ENCODE measurements at places on chromosomes 2 and 18.
A peak's percentile ranks its signal among the peaks of the same experiment; 100 is the strongest.

DNA sequence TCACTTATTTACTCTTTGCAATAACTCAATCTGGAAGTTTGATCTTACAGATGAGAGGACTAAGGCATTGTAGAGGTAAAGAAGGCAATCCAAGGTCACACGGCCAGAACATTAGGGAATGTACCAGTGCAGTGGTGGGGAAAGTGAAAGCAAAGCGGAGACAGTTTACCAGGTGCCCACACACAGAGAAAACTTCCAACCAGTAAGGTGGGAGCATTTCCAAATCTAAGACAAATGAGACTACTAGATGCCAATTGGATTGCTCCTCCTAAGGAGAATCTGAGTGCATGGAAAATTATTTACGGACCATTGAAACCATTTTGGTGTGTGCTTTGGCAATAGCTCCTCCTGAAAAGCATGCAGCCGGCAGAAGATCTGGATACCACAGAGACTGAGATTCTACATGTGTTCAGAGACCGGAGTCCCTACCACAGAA lies 34.9 kb downstream of the SLC20A1 start:
- DNase-seq, result no peak

GRCh38 chr2:42424033-42424432 lies 63.0 kb upstream of the COX7A2L start:
- DNase-seq, result peak; percentile 15

GRCh38 chr18:40120796-40121391 lies 1834.1 kb upstream of the PIK3C3 start:
- no peak for DNase-seq

- DNase-seq, result no peak
Measured at GRCh38 chr2:113083296-113083695, 15.5 kb downstream of the IL1F10 start.

DNA sequence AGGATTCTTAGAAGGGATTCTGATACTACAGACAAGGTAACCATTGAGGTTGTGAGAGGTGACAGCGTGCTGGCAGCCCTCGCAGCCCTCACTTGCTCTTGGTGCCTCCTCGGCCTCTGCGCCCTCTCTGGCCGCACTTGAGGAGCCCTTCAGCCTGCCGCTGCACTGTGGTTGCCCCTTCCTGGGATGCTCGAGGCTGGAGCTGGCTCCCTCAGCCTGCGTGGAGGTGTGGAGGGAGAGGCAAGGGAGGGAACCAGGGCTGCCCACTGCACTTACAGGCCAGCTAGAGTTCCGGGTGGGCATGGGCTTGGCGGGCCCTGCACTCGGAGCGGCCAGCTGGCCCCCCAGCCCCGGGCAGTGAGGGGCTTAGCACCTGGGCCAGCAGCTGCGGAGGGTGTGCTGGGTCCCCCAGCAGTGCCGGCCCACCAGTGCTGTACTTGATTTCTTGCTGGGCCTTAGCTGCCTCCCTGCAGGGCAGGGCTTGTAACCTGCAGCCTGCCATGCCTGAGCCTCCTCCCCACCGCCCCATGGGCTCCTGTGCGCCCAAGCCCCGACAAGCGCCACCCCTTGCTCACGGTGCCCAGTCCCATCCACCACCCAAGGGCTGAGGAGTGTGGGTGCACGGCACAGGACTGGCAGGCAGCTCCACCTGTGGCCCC lies 23.9 kb upstream of the RIT2 start:
- DNase-seq, result no peak

GRCh38 chr2:113910110-113910717 lies 20.3 kb downstream of the ACTR3 start:
- DNase-seq, result no peak

DNA sequence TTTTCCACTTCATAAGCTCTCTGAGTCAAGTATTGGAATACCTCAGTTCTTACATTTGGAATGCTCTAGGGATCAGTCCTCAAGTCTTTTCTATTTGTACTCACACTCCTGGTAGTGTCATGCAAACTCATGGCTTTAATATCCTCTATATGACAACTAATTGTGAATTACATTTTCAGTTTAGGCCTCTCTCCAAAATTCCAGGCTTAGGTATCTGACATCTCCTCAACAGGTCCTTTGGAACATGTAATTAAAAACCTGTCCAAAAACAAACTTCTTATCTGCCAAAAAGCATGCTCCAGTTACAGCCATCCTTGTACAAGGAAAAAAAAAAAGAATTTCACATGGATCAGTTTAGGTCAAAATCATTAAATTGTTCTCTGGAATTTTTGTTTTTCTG lies 1336.2 kb upstream of the NRXN1 start:
- DNase-seq, result no peak

DNA sequence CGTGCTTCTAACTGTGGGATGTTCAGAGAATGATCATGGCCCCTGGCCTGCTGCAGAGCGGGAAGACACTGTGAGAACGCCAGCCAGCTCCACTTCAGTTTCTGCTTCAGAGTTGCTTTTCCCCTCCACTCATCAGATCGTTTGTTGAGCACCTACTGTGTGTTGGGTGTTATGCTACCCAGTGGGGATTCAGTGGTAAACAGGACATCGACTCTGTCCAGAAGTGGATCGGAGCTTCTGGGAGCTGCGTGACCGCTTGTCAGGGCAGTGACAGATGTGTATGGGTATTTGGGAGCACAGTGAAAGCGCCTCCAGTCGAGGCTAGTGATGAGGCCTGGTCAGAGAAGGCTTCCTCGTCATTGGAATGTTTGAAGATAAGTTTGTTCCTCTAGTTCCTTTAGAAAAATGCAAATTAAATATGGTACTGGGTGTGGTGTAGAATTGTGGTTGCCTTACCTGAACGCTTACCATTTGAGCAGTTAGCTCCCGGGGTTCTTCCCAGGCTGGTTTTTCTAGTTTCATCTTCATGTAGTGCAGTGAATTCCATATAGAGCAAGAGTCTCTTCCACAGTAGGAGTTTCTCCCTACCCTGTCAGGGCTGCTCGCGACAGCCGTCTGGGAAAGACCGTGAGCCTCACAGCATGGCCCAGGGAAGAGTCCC lies 2.8 kb downstream of the RAB12 start:
- no peak for DNase-seq

DNA sequence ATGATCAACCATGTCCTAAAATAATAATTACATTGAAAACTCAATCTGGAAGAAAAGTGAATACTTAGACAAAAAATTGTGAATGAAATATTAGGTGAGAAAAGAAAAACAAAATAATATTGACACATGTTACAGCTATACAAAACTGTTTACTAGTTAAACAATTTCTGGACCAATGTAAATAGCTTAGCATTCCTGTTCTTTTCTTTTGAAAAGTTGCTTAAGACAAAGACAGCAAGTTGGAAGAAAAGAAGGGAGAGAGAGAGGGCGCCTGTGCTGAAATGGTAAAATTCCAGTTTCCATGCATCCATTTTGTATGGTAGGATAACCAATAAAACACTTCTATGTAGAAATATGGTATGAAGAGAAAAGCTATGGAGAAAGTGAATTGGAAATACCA lies 94.1 kb upstream of the RFX8 start:
- no peak for DNase-seq

GRCh38 chr2:235968155-235968554 lies 200.0 kb downstream of the GBX2 start:
- no peak for DNase-seq

GRCh38 chr18:36719630-36720029 lies 109.2 kb downstream of the TPGS2 start:
- no peak for DNase-seq

DNA sequence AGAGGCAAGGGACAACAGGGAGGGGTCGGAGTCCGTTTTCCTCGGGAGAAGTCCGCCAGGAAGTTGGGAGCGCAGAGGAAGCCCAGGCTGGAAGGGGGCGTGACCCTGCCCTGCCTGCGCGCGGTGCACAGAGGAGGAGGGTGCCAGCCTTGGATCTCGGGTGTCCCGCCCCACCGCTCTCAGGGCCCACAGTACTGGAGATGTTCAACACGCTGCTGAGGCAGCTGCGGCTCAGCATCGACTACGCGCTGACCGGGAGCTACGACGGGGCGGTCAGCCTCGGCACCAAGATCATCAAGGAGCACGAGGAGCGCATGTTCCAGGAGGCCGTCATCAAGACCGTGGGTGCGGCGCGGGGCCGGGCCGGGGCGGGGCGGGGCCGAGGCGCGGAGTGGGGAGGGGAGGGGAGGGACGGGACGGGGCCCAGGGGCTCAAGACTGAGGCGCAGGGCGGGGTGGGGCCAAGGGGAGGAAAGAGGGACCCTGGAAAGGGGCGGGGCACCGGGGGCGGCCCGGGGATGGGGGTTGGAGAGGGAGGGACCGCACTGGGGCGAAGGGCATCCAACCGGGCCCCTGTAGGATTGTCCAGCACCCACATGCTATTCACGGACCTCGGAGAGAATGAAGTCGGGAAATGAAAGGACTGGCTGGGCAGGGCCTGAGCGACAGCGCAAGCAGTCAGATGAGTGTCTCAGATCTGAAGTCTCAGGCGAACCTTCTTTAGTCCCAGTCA lies 36.6 kb downstream of the POMC start:
- no peak for DNase-seq

DNA sequence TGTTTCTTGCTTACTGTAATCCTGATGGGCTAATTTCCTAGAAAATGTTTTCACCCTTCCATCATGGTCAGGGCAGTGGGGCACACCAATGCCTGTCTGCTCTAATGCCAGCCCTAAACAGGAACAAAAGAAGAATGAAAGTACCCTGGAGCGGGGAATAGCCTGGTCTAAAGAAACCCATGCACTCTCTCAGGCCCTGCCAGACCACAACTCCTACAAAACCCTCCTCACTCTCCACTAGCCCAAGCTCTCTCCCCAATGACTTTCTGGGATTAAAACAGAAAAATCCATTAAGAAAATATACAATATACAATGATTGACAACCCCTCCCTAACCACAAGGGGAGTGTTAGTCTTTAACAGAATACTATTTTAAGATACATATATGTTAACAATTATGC lies 67.6 kb downstream of the AAK1 start:
- peak; percentile 38 for DNase-seq

- DNase-seq, result peak; percentile 48
Measured at GRCh38 chr2:33645861-33646260, 46.8 kb upstream of the FAM98A start.

GRCh38 chr2:105038383-105039061 lies 653 bp downstream of the MRPS9 start:
- DNase-seq, result peak; percentile 7

DNA sequence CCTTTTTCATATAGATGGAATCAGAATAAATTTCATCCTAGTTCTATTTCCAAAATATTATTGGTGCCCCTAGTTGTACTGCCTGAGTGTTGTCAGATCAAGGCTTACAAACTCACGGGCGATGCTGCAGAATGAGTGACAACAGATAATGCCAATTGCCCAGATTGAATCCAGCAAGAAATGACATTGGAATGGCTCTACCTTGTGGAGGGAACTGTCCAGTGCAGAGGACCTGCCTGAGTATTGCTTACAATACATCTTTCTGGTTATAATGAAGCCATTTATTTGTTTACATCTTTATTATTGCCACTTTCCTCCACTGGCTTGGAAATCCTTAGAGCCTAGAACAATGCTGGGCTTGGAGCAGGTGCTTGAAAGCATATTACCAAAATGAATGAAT lies 7.8 kb upstream of the IL1R2 start:
- no peak for DNase-seq

DNA sequence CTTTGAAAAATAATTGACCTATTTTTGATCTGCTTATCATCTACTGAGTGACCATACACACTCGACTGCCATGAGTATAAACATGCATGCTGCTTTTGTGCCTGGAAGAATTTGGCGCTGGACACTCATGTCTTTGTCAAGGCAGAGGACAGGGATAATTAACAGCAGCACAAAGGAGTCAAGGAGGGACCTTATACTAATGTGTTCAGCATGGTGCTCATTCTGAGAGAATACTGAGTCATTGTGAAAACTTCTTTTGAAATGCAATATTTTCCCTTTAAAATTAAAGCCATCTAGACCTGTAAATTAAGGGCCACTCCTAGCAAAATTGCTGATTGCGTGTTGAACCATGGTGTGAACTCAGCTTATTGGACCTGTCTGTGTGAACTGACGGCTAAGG lies 116.3 kb downstream of the ZNF532 start:
- peak; percentile 37 for DNase-seq

GRCh38 chr18:35939138-35939537 lies 33.3 kb upstream of the RMP24 start:
- DNase-seq, result no peak

- DNase-seq, result no peak
Measured at GRCh38 chr18:40852406-40852805, 1102.6 kb upstream of the PIK3C3 start.

GRCh38 chr18:9738266-9738969 lies 30.3 kb downstream of the RAB31 start:
- DNase-seq, result no peak

- no peak for DNase-seq
Measured at GRCh38 chr2:241138471-241138870, 10.8 kb downstream of the PASK start.

- no peak for DNase-seq
Measured at GRCh38 chr18:55577812-55578539, 10.0 kb downstream of the TCF4 start.

DNA sequence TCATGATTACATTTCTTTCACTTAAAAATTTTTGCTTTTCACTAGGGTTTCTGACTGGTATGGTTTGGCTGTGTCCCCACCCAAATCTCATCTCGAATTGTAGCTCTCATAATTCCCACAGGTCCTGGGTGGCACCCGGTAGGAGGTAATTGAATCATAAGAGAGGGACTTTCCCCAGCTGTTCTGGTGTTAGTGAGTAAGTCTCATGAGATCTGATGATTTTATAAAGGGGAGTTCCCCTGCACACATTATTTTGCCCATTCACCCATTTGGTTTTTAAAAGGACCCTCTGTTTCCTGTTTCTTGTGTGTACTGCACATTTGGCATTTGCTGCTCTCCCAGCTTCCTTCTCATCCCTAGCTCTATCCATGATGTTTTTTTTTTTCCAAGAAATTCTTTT lies 27.8 kb upstream of the NETO1 start:
- no peak for DNase-seq

DNA sequence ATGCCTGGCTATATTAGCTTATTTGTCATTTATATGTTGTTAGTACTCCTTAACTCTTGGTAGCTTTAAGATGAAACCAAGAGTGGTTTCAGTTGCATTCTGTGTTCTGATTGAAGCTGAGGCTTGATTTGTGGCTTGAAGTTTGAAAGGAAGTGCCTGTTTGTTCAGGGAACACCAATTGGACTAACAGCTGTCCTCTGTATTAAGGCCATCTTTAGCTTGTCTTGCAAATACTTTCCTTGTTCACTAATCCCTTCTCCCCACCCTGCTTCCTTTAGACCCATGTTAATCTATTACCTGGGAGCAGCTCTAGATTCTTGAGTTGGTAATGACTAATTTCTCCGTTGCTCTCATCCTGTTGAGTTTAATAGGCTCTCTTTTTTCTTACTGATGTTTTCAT lies 13.4 kb downstream of the ITGA6 start:
- no peak for DNase-seq

DNA sequence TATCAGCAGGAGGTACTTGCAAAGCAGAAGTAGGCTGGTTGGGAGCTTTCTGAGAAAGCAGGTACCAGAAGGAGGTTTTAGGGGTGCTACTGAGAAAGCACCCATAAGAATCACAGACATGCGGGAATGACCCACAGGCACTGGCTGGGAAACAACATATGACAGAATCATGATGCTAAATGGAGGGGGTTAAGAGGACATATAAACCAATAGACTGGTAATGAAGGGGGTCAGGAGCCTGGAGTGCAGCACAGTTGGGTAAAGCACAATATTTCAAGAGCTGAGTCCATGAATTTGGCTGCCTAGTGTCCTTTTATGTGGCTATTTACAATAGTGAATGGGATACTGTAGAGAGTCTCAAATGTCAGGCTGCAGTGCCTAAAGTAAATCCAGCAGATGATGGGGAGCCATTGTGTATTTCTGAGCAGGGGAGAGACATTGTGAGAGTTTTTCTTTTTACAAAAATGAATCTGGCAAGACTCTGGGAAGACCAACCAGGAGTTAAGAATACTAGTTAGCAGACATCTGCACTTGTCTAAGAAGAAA lies 27.6 kb upstream of the GMCL1 start:
- DNase-seq, result no peak

GRCh38 chr2:149394864-149395263 lies 64.5 kb downstream of the LYPD6 start:
- DNase-seq, result peak; percentile 16

All from EH (cell line).